ENCODE measurements at places on chromosomes 6 and 20.

DNA sequence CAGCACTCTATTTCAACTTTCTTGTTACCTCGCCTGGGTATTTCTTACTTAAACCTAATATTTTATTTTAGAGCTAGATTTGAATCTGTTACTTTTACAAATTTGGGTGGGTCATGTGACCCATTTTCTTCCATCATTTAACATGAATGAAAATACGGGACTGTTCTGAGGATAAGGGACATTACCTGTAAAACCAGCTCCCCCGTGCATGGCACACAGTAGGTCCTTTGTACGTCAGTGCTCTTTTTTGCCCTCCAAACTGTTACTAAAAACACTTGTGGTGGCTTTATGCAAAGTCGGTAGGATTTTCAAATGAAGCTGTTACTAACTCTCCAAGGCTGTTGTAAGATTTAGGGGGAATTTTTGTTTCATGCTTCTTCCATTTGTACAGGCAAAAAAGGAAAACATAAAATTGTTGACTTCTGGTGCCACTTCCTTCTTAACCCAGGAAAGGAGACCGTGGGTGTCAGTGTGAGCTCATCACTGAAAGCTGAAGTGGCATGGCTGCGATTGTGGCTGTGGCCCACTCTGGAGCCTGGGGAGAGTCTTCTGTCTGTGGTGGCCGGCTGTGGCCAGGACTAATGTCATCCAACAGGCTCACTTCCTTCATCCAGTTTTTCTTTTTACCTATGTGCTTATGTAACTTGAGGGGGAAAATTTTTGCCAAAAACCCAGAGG lies 40.2 kb upstream of the PXDC1 start:
- no peak for DNase-seq

GRCh38 chr20:51329845-51330244 lies 212.7 kb downstream of the NFATC2 start:
- DNase-seq: no peak

- DNase-seq: no peak
These were observed 13.5 kb downstream of the DHX35 start for GRCh38 chr20:38975539-38976120.

GRCh38 chr20:36506253-36506652 lies 35.1 kb upstream of the MYL9 start:
- DNase-seq: no peak

- DNase-seq: peak; percentile 94
These were observed 150.8 kb downstream of the PRL start for GRCh38 chr6:22145823-22146677.

GRCh38 chr20:18722371-18722770 lies 91.2 kb upstream of the SCP2D1 start:
- DNase-seq: peak; percentile 62

GRCh38 chr6:154247119-154247861 lies 109.3 kb downstream of the IPCEF1 start:
- no peak for DNase-seq

- DNase-seq: peak; percentile 46
These were observed 512.7 kb upstream of the JAG1 start for GRCh38 chr20:11186301-11187008.

GRCh38 chr6:142047934-142048592 lies 84.7 kb upstream of the GJE1 start:
- DNase-seq: no peak

DNA sequence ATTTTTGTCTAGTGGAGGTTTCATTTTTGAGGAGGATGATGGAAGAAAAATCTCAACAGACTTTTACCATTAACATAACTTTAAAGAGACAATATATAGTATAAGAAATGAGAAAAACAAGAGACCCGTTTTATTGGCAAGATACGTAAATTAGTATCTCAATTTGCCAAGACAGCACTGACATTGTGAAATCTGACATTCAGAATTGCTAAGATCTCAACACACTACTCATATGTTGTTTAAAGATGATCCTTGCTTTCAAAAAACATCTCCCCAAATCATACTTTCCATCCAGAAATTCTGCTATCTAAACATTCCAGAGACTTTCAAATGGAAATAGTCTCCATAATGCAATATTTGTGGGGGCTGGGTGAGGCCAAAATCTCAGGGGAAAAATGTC lies 220.9 kb upstream of the CEP162 start:
- no peak for DNase-seq

DNA sequence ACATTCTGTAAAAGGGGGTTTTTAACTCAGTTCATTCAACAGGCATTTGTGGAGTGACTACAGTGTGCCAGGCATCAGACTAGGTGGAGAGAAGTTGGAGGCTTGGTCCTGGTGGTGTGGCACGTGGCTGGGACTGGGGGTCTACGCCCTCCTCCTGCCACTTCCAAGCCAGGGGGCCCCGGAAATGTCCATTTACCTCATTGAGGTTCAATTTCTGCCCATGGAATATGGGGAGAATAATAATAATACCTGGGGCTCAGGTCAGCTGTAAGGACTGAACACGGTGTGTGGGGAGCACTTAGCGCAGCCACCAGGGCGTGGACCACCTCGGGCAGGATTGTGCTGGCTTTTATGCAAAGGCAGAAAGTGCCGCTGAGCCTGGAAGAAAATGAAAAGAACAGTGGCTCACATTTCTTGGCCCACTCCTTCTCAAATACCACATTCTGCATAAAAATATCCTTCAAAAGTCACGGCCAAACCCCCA lies 229.4 kb downstream of the ANKRD60 start:
- DNase-seq: no peak

DNA sequence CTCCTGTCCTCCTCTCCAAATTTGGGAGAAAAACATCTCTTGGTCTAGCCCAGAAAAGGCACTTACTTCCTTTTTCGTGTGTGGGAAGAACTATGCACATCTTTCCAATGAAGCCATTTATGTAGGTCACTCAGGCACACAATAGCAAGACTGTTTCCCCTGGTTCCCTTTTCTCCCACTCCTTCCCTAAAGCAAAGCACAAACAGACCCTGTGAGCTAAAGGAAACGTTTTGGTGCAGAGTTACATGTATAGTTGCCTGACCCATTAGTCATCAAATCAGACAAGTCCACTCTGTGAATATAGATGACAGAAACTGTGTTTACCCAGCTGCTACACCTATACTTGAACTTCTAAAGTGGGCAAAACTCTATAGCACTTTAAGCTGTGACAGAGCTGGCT lies 474.6 kb downstream of the COL12A1 start:
- peak; percentile 57 for DNase-seq

DNA sequence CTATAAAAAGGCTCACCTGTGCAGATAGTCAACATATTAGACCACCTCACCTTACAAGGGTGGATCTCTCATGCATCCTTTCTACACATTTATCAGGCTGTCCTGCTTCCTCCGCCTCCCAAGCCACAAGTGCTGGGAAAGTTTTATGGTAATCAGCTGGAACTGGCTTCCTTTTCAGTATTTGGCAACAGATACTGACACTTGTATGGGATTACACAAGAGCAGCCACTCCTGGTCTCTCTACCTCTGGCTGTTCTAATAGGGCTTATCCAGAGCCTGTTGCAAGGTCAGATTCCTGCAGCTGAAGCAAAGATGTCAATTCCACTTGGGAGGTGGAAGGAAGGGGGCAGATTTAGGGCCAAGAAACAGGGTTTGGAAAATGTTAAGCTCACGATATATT lies 503 bp upstream of the GPLD1 start:
- no peak for DNase-seq

DNA sequence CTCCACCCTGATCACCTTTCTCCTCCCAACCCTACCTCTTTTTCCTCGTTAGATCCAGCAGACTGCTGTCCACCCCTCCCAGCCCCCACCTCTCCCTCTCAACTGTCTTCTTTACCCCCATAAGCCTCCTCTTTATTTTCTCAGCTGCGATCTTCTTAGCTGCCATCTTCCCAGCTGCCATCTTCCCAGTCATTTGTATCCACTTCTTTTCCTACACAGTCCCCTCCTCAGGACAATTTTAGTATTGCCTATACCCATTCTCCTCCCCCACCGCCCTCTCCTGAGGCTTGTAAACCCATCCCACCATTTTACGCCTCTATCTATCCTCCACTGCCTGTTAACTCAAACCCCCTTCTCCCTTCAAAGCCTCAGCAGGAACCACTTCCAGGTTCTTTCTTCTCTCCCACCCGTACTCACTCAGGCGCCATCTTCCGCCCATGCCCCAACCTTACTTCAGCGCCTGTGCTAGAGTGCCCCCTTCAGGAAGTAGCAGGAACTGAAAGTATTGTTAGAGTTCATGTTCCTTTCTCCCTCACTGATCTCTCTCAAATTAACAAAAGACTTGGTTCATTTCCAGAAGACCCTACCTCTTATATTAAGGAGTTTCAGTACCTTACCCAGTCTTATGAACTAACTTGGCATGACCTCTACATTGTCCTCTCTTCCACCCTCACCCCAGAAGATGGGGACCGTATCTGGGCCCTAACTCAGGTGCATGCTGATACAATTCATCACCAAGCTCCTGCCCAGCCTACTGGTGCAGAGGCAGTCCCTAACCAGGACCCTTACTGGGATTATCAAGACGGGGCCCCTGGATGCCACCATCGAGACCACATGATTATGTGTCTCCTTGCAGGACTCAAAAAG lies 236.0 kb downstream of the ADGRG6 start:
- DNase-seq: no peak

DNA sequence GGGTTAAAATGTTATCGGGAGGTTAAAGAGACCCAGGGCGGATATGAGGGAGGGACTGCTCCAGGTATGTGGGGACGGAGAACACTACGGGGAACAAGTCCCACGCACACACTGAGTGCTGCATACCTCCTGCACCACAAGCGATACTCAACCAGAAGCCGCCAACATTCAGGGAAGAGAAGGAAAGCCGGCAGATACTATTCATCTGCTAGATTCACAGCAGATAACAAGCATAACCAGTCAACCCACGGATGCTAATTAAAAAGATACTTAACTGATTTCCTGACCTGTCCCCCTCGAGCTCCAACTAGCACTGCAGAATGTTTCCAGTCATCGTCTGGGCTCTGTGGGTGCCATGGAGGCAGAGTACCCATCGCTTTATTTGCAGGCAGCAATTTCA lies 45.1 kb upstream of the RPS6KA2 start:
- no peak for DNase-seq

- no peak for DNase-seq
These were observed 43.6 kb upstream of the CCN6 start for GRCh38 chr6:112010328-112010727.

All from fibroblast of skin of abdomen (primary cell).